CD4-positive, alpha-beta T cell treated with Interferon gamma for 1 hour (primary cell): ENCODE measurements at places on chromosomes 12 and 14.

DNA sequence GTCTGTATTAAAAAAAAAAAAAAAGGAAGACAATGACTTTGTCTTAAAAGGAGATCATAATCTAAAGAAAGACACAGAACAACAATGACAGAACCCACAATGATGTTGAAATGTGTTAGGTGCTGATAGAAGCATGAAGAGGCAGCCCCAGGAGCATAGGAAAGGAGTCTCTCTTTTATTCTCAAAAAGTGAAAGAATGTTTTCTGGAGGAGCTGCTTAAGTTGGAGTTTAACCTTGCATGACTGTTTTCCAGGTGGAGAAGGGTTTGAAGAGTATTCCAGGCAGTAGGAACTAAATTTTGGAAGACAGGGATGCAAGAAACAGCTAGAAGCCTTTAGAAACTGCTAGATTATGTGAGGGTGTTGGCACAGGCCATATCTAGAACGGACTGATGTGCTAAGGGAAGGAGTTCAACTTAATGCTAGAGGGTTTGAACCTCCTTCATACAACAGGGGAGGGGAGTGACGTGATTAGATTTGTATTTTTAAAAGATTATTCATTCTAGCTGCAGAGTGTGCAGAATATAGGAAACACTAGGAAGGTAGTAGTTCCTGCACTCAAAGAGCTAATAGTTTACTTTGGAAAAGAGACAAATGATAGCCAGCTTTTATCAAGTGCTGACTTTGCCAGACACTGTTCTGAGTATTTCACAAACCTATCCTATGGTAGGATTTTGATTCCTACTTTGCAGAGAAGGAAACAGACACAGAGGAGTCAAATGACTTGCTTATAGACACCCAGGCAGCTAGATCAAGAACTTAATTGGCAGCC, 4.6 kb upstream of the RPL6 start:
- no peak for DNase-seq

GRCh38 chr12:57208631-57209282, 7.8 kb upstream of the NXPH4 start:
- DNase-seq, result no peak

- DNase-seq, result no peak
Measured at GRCh38 chr12:26918321-26919215, 19.2 kb downstream of the INTS13 start.

GRCh38 chr14:96221841-96222240, 17.2 kb downstream of the BDKRB2 start:
- DNase-seq, result no peak

DNA sequence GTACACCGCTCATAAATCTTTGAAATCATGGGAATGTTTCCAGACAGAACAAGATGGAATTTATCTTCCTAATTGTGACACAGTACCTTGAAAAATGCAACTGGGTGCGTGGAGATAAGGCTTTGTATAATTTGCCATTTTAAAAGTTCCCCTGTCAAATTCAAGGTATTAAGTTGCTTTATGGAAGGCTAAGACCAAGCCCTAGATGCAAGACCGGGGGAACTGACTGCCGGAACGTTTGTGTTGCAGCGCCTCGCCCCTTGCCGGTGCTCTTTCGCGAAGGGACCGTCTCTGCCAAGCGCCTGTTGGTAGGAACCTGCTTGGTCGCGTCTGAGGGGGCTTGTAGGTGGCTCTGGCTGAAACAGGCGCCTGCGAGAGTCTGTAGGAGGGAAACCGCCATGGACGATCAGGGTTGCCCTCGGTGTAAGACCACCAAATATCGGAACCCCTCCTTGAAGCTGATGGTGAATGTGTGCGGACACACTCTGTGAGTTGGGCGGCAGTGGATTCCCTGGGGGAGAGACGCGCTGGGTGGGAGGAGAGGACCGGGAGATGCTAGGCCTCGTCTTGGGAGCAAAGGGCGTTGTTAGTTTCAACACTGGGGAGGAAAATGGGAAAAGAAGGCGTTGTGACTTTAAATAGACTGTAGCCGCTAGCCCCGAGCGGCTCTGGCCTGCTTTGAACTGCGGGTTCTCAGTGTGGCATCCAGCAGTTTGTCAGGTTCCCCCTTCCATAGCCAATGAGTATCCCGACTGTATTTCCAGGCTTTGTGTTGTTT, at the start of gene MNAT1:
MNAT1 (plus strand) TSS at position 297 of the 778 bp plus-strand sequence; CDS start at position 399, 102 bp downstream.
- peak; percentile 68 for DNase-seq

DNA sequence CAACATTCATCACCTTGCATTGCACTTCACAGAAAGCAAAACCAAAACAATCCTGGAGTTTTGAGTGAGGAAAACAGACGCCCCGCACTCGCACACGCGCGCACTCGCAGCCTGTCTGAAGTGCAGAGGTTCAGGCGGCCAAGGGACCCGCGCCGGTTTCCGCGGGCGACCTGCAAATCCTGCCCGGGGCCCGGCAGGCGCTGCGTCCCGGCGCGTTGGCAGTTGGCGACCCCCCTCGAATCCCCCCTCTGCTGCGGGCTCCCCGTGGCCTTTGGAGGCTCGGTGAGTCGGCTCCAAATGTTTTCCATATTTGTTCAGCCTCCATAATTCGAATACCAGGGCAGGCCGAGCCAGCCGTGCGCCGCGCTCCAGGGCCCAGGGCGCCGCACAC, at the start of gene SSPN:
SSPN (plus strand) TSS at position 324 of the 391 bp plus-strand sequence. CDS start 100 bp downstream, outside the sequence.
- no peak for DNase-seq

DNA sequence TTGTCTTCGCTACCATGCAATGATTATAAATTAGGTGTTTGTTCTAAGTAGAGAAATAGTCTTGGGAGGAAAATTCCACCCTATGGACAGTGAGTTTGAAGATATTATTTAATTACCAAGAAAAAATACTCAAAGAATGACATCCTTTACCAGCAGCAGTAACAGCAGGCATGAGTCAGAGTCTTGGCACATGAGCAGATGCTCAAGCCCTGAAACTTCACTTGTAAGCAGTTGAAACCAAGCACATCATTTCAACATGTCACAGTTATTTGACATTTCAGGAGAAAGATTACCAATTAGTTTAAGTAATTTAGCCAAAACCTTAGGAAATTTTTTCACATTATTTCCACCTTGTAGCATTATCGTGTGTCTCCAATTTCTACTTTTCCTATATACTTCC, 99.2 kb downstream of the C12orf50 start:
- no peak for DNase-seq

DNA sequence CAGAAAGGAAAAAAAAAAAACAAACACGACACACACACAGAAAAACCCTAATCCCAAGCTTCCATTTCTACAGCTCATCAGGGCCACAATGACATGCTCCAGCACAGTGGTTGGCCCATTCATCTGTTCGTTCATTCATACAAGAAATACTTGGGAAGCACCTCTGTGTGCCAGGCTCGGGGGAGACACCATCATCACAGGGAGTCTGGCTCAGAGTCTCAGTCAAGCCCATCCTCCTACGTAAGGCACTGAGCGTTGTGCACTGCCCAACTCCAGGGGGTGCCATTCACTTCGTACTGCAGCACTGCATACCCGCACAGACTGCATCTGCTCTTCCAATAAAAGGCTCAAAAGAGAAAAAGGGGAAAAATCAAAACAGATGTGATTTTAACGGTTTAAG, 15.3 kb downstream of the VPS37B start:
- no peak for DNase-seq

DNA sequence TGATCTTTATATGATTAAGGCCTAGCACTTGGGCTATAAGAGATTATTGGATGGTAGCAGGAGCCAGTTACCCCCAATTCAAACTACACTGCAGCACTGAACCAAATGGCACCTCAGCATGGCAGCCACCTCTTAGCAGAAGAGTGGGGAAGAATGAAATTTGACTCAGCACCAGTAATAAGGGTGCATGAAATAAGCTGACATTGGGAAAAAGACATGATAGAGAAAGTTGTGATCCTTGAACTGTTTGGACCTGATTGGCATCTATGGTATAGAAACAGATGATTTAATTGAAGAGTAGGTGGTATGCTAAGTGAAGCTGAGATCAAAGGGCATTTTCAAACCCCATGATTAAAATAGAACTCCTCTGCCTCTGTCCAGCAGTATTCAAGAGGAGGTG, 389.5 kb downstream of the FOXG1 start:
- DNase-seq, result no peak

GRCh38 chr12:87320724-87321123, 708.5 kb downstream of the C12orf50 start:
- DNase-seq, result no peak
